HT1080 (cell line): ENCODE measurements at places on chromosomes 1 and 21. TPM values are rescaled to one million over a fixed set of nuclear protein-coding genes. Genes with fewer than 3 reads are reported as not detected.

The LHX8 gene
- not detected in 2 replicates for total RNA-seq

DNA sequence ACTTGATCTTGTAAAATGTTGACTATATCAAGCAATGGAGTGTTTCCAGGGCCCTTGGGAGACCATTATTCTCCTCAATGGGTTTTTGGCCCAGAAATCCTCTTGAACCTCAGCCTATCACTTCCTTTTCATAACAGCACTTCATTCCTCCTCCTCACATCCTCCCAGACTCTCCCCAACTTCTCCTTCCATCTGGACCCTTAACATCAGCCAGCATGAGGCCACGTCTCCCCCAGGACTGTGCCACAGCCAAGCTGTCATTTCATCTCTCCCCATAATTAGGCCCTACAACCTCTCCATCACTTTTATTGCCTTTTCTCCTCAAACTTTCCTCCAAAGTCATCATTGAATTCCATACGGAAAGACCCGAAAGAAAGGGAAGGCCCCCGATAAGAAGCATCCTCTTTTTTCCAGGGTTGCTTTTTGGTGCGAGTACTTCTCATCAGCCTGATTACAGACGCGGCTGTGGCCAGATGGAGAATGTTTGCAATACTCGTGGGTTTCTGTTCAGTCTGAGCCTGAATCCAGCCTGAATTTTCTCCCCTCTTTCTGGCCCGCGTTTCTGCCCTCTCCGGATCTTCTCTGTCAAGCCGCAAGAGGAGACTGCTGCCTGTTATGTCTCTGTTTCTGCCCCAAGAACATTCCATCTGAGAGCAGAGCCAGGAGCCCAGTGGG lies 52.7 kb upstream of the SLC25A33 start:
- no peak for DNase-seq

DNA sequence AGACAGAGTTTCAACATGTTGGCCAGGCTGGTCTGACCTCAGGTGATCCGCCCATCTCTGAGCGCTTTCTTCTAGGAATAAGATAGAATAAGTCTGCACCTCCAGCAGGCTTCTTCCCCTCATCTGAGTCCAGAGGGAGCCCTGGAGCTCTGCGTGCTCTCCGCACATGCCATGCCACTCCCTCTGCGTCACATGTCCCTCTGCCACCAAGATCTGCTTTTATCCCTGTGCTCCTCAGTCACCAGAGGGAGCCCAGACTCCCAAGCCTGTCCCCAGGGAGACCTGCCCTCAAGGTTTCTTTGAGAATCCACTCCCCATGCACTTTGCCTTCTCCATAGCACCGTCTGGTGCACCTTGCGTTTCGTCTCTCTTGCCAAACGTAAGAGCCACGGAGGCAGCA lies 213.0 kb downstream of the CAMTA1 start:
- peak; percentile 15 for DNase-seq

GRCh38 chr1:169726851-169727250 lies 7.0 kb downstream of the SELE start:
- DNase-seq: no peak

DNA sequence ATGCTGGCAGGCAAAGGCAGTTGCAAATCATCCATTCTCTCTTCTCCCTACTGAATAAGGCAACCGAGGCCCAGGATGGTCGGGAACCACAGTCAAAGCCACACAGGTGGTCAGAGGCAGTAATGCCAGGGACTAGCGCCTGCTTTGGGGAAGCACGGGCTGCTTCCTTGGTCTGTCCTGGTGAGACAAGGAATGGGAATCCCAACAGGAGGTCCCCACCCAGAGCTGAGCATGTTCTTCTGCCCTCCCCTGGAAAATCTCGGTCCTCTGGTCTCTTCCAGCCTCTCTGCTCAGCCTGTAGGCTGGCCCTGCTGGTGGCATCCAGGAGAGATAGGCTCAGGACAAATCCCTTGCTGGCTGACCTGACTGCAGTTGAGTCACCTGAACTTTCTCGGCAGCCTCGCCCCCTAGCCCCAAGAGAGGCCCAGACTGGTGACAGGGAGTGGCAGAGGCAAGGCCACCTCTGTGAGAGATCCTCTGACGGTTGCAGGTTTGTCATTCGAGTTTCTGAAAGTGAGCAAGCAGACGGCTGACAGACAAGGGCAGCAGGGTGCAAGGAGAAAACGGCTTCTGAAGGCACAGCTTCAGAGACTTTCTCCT lies 5.8 kb downstream of the OLIG1 start:
- no peak for DNase-seq

GRCh38 chr1:30525631-30525970 lies 197.8 kb downstream of the MATN1 start:
- no peak for DNase-seq

- no peak for DNase-seq
Observed at GRCh38 chr1:229474509-229474908, 33.6 kb downstream of the NUP133 start.

The SPOCD1 gene
- total RNA-seq: 16.4 and 25.2 TPM in 2 replicates

DNA sequence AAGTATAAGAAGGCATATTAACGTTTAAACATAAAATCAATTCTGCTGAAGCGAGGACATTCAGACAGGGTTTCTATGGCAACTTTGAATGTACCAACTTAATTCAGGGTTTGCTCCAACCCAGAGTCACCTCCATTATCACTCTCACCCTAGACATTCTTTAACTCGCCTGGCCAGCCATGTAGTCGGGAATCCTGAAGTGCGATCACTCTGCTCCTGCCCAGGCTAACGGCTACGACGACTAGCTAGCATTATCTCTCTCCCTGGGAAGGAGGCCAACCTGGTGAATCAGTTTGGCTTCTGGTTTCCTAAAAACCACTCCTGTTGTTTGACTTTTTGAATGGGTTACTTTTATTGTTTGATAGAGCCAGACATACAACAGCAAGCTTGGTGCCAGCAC lies 38.9 kb upstream of the ZBTB18 start:
- peak; percentile 74 for DNase-seq

The TMEM52 gene
- total RNA-seq: 0.30 and 0.69 TPM in 2 replicates

DNA sequence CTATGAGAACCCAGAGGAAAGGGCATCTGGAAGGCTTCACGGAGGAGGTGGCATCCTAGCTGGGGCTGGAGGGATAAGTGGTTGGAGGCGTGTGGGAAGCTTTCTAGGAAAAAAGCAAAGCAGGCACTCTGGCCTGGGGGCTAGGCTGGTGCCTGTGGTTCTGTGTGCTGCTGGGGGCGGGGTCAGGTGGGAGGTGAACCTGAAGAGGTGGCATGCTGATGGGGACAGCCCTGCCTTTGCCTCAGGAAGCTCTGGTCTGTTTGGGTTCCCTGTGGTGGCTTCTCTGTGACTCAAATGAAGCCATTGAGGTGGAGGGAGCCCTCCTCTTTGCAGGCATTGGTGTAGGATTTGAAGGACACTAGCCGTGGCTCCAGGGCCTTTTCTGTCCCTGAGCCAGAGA lies 221.6 kb upstream of the POU3F1 start:
- DNase-seq: no peak

GRCh38 chr21:22076471-22076870 lies 1078.3 kb downstream of the NCAM2 start:
- no peak for DNase-seq

The CD1E gene
- not detected in 2 replicates for total RNA-seq

GRCh38 chr1:79353224-79353623 lies 346.7 kb upstream of the ADGRL4 start:
- peak; percentile 65 for DNase-seq

GRCh38 chr1:48916130-48917069 lies 139.7 kb upstream of the BEND5 start:
- DNase-seq: peak; percentile 82
